ENCODE measurements at places on chromosomes 4 and X.
A peak's percentile ranks its signal among the peaks of the same experiment; 100 is the strongest.

- DNase-seq, result no peak
Observed at GRCh38 chrX:151183912-151184565, 7.7 kb downstream of the GPR50 start.

- DNase-seq, result no peak
Observed at GRCh38 chr4:18850867-18851266, 829.3 kb upstream of the LCORL start.

DNA sequence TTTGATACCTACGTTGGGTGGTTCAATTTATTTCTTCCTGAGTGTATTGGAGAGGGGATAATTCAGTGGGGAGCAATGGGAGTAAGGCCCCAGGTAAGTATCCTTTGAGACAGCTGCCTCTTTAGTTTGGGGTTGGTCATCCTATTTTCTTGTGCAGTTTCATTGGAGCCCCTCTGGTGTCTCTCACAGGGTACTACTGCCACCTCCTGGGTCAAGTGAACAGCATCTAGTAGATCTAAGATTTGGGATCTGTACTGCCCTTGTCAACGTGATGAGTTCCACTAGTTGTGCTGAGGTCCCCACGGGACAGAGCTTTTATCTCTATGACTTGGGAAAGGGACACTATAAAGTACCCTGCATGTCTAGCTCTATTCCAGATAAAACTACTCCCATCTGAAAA lies 80.6 kb downstream of the PBDC1 start:
- DNase-seq, result peak; percentile 37

DNA sequence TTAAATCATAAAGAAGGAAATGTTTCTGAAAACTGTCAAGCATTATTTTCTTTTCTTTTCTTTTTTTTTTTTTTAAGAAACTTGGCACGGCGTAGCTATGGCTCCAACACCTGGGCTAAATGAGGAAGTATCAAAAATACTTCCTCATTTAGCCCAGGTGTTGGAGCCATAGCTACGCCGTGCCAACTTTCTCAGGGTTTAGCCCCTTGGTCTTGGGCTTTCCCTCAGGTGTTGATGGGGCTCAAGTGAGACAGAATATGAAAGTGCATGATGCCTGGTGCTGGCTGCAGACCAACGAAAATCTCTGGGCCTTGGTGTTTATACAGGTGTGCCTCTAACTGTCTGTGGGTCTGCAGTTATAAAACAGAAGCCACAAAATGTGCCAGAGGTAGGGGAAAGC lies 132.7 kb downstream of the ARHGAP24 start:
- DNase-seq, result no peak

GRCh38 chrX:53476371-53476770 lies 42.2 kb upstream of the HSD17B10 start:
- no peak for DNase-seq

All from kidney (tissue), 22 donors.